PC-3 (cell line): ENCODE measurements at places on chromosomes 4 and X. TPM values are rescaled to one million over a fixed set of nuclear protein-coding genes. Genes with fewer than 3 reads are reported as not detected.

DNA sequence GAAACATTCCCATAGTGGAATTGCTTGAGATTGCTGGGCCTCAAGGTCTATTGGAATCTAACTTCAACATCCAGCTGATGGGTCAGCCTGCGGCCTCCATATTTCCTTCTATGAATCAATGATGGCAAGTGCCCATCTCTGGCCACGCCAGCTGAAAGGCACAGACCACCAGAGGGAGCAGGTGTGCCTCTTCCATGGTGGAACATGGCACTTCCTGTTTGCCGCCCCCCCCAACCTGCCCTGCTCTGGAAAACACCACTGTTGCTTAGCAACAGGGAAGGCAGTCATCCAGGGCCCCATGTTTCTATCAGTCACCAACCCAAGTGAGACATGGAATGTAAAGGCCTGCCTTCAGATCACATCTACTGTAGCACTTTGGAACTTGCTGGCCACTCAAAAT is 11.6 kb downstream of the PAGE4 start:
- peak; percentile 56 for DNase-seq

GRCh38 chrX:56618323-56618722 is 54.9 kb downstream of the UBQLN2 start:
- no peak for DNase-seq

- no peak for DNase-seq
Measured at GRCh38 chrX:2449135-2449886, 51.5 kb downstream of the DHRSX start.

Gene NXF2
- not detected in 2 replicates for total RNA-seq

GRCh38 chrX:108699368-108699767 is 37.0 kb downstream of the IRS4 start:
- DNase-seq = peak; percentile 66

Gene UGT2B11
- total RNA-seq = not detected in 2 replicates

Gene PRRG3
- total RNA-seq = not detected in 2 replicates

GRCh38 chrX:5051831-5052491 is 1176.7 kb downstream of the NLGN4X start:
- DNase-seq = peak; percentile 95

Gene PRKG2
- total RNA-seq = 0.40 and 0.55 TPM in 2 replicates

GRCh38 chr4:109684727-109685126 is 18.5 kb downstream of the CASP6 start:
- no peak for DNase-seq

- no peak for DNase-seq
Measured at GRCh38 chr4:24820541-24820940, 25.2 kb downstream of the SOD3 start.

- DNase-seq = peak; percentile 85
Measured at GRCh38 chrX:154373340-154374306, 811 bp downstream of the FLNA start.

DNA sequence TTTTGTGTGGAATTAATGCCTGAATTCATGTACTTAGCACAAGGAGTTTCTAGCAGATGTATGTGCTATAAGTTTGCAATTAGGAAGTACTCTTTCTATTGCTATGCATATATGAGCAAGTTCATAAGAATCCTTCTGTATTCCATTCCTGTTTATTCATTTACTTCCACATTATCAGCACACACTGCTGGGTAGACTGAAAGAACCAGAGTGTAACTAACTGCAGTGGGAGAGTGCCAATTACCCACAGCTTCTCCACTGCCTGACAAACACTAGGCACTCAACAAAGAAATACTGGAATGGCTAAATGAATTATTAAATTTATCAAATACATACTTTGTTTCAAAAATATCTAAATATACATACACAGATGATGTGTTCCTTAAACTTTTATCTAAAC is 219.6 kb downstream of the CAMK2D start:
- DNase-seq = no peak

DNA sequence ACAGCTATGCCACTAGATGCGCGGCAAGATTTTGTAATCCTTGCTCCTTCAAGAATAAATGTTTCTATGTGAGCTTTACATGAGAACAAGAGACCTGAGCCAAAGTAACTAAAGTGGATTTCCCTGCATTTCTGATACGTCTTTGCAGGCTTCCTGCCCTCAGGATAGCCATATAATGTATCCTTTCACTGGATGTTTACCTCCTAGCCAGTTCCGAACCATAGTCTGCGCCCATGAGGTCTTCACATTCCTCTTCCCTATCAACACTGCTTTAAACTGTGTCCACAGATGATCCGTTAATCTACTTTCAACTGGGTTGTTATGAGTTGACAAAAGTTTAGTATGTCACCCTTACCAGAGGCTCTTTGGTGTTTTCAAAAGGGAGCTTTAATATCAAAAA is 1889.1 kb upstream of the AGA start:
- DNase-seq = no peak

Gene RNF175
- total RNA-seq = not detected in 2 replicates

GRCh38 chrX:44265559-44265958 is 77.9 kb downstream of the EFHC2 start:
- DNase-seq = no peak

- DNase-seq = no peak
Measured at GRCh38 chr4:169922632-169923276, 103.4 kb downstream of the MFAP3L start.

DNA sequence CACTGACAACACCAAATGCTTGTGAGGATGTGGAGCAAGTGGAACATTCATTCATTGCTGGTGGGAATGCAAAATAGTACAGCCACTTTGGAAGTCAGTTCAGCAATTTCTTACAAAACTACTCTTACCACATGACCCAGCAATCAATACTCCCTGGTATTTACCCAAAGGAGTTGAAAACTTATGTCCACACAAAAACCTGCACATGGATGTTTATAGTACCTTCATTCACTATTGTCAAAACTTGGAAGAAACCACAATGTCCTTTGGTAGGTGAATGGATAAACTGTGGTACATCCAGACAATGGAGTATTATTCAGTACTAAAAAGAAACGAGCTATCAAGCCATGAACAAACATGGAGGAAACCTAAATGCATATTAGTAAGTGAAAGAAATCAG is 27.5 kb downstream of the HUWE1 start:
- no peak for DNase-seq

GRCh38 chr4:139275281-139275735 is 4.7 kb downstream of the MGARP start:
- no peak for DNase-seq

- DNase-seq = peak; percentile 75
Measured at GRCh38 chr4:188023682-188024081, 28.1 kb downstream of the ZFP42 start.

GRCh38 chrX:77162777-77163176 is 284.4 kb upstream of the FGF16 start:
- no peak for DNase-seq

Gene SYP
- total RNA-seq = 0.29 and 0.47 TPM in 2 replicates

GRCh38 chrX:12843668-12844279 is 23.1 kb upstream of the TLR7 start:
- no peak for DNase-seq

- DNase-seq = no peak
Measured at GRCh38 chrX:134570899-134571298, 87.4 kb downstream of the PLAC1 start.

- no peak for DNase-seq
Measured at GRCh38 chr4:88350786-88351185, 27.9 kb upstream of the HERC6 start.

Gene RBM47
- total RNA-seq = 34.7 and 47.6 TPM in 2 replicates

Gene INTU
- 1.1 and 1.8 TPM in 2 replicates for total RNA-seq

DNA sequence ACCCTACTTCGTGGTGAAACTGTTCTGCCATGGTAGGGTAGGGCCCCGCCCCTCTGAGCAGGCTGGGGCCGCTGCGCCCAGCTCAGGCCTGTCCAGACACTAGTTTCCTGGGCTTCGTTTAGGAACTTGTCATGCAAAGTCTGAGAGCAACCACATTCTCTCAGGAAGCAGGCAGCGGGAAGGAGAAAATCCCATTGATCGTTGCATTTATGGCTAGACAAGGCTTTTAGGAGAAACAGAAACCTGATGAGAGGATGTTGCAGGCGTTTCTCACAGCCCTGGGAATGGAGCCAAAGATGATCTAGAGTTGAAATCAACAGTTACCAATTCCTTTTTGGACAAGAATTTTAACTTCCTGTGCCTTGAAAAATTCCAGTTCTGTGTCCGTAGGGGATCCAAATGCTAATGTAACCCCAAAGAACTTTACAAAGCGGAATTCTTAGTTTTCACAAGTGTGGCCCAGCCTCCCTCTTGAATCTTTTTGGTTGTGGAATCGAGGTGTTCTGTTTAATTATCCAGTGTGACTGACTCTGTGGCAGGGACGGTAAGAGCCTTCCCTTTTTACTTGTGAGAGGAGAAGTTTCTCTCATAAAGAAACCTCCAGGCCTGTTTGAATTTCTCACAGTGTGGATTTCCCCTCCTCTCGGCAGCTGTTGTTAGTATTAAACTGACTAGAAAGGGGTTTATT is 4.5 kb upstream of the CXCL9 start:
- peak; percentile 61 for DNase-seq

- DNase-seq = no peak
Measured at GRCh38 chr4:56450342-56450741, 14.3 kb downstream of the PAICS start.

GRCh38 chr4:159227984-159228383 is 125.1 kb downstream of the RAPGEF2 start:
- no peak for DNase-seq

DNA sequence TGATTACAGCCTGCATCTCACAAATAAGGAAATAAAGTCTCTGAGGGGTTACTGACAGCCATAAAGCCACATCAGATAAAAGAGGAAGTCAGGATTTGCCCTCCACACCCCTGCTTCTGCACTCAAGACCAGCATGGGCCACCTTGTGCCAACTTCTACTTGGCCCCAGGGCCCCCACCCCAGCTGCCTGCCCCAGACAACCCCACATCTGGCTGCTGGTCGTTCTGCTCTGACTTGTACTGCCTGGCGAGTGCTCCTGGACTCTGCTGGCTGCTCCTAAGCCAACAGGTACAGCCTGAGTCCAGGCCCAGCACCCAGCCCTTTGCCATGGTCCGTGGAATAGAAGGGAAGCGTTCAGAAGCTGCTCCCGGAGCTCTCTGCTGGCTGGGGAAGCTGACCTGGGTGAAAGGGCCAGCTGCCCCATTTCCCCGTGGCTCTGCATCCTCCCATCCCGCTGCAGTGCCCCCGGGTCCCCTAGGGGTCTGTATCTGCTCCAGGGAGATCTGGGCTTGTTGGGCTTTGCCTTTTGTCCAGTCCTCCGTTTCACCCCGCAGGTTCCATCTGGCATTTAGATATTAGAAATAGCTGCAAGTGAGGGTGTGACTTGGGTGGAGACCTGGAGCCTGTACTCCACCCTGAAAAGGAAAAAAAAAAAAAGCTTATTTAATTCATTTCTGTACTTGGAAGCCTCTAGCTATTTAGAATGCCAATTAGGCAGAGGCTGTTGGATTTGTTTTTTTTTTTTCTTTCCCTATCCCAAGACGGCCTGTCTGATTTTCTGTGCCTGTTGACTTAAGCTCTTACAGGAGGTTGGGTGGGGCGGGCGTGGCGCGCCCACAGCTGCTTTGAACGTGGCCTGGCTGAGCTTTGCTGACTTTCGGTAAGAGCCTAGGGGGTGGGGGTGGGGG is 194.7 kb downstream of the PTTG2 start:
- DNase-seq = no peak

DNA sequence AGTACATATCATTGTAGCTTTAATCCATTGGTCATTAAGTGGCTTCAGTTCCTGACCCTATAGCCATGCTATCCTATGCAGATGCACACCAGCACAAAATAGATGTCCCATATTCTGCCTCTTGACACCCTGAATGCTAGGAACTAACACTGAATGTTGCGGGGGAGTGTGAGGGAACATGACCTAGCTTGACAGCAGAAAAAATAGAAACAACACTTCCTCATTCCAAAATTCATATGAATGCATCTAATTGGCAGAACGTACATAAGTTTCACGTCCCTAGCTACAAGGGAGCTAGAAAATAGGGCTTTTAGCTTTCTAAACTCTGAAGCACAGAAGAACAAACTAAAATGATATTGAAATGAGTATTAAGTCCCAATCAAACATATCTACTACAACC is 14.4 kb upstream of the DCAF8L1 start:
- DNase-seq = no peak

- no peak for DNase-seq
Measured at GRCh38 chrX:88903989-88904718, 157.1 kb downstream of the CPXCR1 start.

- DNase-seq = no peak
Measured at GRCh38 chrX:68633981-68634380, 13.5 kb upstream of the STARD8 start.

Gene WAS
- 0.66 TPM in 1 of 2 replicates, not detected in the other for total RNA-seq

Gene MAGEB17
- total RNA-seq = 0.58 and 0.87 TPM in 2 replicates

Gene POU3F4
- not detected in 2 replicates for total RNA-seq

- DNase-seq = peak; percentile 73
Measured at GRCh38 chrX:135327299-135327698, 18.0 kb downstream of the ETDC start.

DNA sequence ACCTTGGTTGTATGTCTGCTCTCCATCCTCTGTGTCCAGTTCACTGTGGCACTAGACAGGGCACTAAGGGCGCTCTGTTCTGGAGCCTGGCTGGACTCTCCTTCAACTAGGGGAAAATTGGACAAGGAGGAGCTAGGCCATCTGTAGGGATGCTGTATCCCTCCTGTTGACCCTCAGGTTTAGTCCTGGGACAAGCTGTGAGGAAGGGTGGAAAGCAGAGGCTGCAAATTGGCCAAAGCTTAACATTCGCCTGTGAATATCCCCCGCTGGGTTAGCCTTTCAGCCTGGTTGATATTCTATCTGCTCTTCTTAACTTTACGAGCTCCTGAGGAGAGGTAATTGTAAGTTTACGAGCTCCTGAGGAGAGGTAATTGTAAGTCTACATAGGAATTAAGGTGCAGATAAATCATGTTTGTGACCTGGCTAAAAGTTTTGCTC is 64.4 kb upstream of the ENPEP start:
- DNase-seq = no peak

Gene GLUD2
- 0.29 and 0.40 TPM in 2 replicates for total RNA-seq

Gene ZNF630
- total RNA-seq = 2.5 and 4.4 TPM in 2 replicates
